Astrocyte of the hippocampus (primary cell): ENCODE measurements at places on chromosomes 6 and 20.

DNA sequence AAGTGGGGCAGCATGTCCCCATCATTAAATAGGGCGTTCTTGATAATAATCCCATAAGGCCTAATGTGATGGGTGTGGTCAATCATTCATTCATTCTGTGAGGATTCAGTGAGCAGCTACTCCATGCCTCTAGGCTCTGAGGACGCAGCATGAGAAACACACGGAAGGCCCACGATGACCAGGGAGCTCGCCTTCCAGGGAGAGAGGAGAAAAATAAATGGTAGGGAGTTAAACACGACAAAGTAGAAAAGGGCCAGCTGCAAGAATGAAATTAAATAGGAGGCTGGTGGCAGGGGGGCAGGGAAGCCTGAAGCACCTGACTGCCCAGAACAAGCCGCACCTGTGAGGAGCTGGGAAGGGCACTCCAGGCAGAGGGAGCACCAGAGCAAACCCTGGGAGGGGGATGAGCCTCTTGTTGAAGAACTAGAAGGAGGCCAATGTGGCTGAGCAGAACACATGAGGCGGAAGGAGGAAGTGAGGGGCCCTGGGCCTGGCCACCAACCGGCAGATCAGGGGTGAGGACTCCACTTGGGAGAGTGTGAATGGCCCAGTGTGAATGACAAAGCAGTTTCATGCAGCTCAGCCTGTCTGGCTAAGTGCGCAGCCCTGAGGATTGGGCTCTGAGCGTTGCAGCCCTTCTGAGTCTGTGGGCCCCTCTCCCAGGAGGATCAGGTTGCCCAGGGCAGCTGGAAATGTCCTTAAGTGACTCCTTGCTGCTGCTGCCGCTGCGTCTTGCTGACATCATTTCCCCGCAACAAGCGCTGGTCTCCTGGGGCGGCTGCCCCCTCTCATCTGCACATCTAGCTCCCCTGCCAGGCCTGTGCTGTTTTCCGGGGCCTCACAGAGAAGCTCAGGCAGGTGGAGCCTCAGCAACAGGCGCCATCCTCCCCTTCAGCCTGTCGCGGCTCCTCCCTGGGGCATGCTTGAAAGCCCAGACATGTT, 99.9 kb downstream of the CDH26 start:
- DNase-seq: peak; percentile 54

GRCh38 chr6:33414592-33415271, 3.2 kb downstream of the CUTA start:
- peak; percentile 24 for DNase-seq

DNA sequence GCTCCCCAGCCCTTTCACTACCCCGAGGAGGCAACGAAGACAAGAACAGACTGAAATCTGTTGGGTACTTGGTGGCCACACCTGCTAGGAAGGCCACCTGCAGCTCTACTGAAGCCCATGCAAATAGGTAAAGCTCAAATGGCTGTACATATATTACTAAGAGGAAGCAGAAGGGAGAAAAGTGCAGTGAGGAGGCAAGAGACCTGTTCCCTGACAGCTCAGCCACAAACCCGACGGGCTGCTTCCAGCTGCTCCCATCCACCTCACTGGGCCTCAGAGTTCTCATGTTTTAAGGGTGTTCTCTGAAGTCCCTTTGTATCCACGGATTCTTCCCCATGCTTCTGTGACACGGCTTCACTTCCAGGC, 24.6 kb downstream of the TRAM2 start:
- DNase-seq: no peak

DNA sequence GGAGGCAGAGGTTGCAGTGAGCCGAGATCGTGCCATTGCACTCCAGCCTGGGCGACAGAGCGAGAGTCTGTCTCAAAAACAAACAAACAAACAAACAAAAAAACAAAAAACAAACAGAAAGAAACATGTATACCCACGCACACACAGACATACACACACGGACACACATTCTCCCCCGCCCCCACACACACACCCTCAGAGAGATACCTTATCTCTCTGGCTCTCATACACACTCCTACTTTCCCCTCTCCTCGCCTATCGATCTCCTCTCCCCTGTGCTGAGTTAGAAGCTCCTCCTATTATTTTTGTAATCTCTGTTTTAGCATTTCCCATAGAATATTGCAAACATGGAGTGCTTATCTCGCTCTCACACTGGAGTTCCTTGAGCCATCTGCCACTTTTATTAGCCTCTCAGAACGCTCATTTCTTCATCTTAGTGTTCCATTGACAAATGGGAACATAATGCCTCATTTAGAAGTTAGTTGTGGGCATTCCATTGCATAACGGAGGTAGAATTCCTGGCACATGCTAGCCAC, 144.2 kb upstream of the CITED2 start:
- DNase-seq: no peak

DNA sequence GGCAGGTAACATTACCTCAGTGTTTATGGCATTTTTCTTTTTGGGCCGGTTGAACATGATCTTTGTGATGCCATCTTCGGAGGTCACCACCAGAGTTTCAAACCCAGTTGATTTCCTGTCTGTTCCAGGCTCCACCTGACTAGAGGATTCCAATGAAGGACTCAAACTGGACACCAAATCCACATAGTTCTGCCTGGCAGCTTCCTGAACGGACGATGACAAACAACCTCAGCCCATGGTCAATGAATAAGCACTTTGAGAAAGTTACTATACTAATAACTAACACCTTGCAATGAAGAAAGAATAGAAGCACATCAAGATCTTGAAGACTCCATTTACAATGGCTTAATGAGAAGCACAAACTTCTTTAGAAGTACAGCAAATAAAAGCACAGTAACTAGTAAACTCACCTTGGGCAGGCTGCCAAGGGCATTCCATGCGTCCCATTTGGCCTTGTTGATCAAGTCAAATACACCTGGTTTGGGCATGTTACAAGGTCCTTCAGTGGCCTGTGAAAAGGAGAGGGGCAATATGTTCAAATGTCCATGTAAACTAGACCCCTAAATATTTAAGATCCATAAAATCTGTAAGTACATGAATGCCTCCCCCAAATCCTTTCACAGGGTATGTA, 4.9 kb downstream of the ECI2 start:
- no peak for DNase-seq

- DNase-seq: peak; percentile 77
Observed at GRCh38 chr6:89640804-89641203, 2.3 kb upstream of the LYRM2 start.

GRCh38 chr20:48281501-48281900, 496.2 kb upstream of the SULF2 start:
- DNase-seq: no peak

DNA sequence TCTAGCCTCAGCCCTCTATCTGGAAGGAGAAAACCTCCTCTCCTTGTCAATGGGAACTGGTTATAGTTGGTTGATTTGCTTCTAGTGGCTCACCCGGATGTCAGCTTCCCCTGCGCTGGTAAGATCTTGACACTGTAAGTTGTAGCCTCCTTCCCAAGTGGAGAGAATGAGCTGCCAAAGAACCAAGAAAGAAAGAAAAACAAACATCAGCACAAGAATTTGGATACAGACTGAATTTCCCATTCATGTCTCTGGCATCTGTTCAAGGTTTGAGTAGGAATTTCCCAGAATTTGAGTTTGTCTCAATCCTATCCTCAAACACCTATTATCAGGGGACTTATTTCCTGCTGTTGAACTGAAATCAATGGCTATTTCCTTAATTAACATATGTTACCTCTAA, 44.1 kb downstream of the ELOVL2 start:
- peak; percentile 78 for DNase-seq
